ENCODE measurements at places on chromosomes 3 and 15.
A peak's percentile ranks its signal among the peaks of the same experiment; 100 is the strongest.

GRCh38 chr15:43376017-43376705 is 5.3 kb downstream of the TUBGCP4 start:
- no peak for DNase-seq

DNA sequence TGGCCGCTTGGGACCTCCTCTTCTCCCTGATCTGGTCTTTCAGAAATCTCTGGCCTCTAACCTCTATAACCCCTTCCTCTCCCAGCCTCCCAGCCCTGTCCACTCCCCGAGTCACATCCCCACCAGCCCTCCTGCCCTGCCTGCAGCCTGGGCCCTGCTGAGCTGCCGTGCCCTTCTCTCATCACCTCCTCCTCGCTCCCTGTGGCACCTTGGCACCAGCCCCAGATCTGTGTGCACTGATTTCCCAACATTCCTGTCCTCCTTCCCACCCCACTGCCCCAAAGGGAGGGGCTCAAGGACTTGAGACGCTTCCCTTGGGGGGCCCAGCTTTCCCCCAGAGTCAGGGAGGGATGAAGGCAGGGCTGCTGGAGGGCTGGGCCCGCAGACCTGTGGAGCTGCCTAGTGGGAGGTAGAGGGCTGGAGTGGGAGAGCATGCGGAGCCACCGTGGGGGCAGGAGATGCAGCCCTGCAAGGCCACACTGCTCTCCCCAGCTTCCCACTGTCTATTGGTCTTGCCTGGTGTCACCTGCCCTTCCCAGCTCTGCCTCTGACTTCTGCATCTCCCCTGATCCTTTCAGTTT is 42.7 kb downstream of the EXOG start:
- DNase-seq = no peak

DNA sequence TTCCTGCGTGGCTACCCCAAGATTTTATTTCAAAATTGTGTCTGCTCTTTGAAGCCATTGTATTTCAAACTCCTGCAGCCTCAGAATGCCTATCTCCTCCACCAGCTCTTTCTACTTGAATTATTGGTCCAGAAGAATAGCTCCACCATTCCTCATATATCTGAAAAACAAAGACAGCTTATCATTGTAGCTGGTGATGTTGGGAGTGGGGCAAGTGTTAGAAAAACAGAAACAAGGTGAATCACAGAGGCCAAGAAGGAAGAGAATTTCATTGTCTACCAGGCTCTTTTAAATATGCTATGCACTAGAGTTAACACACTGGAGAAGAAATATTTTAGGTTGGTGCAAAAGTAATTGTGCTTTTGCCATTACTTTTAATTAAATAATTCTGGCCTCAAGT is 307.9 kb upstream of the ROPN1 start:
- no peak for DNase-seq

DNA sequence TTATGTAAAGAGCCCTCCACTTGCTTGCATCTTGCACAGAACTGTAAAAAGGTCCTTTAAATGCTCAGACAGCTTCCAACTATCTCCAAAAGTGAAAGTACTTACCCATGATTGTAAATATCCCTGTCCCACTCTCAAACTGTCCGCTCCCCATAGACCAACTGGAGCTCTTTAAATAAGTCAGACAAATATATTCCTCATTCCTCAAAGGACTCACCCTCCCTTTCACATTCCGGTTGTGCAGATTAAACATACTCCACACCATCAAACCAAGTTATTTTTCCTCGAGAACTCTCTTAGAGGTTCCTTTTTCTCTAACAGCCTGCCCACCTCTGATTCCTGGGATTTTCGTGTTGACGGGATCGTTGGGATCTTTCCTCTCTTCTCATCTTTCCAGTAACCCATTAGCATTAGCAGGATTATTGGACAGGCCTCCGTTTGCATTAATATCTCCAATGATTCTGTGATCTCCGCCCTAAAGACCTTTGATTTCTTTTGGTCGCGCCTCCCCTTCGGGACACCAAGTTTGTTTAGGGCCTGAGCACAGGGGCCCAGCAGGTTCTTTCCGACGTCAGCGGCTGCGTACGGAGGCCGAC is 763 bp downstream of the GOLGB1 start:
- DNase-seq = no peak

DNA sequence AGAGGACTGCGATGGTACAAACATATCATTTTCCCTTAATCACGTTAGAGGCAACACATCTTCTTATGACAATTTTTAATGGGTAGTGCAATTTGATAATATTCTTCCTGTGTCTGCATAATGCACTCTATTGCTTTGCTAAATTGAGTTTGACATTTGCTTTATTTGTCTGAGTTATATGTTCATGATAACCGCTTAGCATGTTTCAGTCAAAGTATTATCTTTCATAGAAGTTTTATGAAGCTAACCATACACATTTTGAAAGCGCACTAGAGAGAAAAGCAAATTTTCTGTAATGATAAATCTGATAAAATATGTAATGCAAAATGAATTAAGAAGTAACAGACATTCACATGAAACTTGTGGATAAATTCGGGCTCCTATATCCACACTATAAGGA is 1276.9 kb downstream of the ZPLD1 start:
- no peak for DNase-seq

GRCh38 chr3:127762077-127762786 is 60.1 kb downstream of the MGLL start:
- DNase-seq = peak; percentile 66

- DNase-seq = no peak
Observed at GRCh38 chr3:156978481-156978961, 152.4 kb downstream of the LEKR1 start.

DNA sequence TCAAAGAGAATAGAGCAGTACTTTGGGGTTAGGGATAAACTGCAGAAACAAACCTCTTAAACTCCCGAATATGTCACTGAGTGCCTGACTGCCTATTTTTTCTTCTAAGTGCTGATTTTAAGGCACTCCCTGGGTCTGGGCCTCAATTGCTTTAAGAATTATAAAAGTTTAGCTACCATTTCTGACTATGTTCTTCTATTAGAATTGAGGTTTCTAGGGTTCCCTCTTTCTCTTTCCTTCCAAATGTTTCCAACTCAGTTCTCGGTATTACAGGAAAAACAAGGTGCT is 28.9 kb downstream of the PLS1 start:
- DNase-seq = no peak

- no peak for DNase-seq
Observed at GRCh38 chr3:95815828-95816227, 998.6 kb upstream of the EPHA6 start.

DNA sequence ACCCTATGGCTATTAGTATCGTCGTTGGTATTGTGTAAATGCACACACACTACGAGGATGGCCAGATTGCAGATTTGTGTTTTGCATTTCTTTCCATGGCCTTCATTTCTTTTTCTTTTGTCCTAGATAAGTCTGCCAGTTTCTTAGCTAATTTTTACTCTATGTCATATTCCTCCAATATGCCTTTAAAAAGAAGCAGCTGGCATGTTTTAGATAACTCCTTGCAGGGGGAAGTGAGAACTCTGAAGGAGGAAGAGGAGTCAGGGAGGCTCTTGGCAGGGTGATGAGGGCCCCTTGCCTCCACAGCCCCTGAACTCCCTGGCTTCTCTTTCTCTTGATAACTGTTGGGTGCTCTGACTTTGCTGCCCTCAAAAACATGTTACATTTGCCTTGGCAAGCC is 244.0 kb downstream of the GABRG3 start:
- DNase-seq = no peak

- DNase-seq = no peak
Observed at GRCh38 chr15:96245252-96245651, 85.2 kb upstream of the NR2F2 start.

DNA sequence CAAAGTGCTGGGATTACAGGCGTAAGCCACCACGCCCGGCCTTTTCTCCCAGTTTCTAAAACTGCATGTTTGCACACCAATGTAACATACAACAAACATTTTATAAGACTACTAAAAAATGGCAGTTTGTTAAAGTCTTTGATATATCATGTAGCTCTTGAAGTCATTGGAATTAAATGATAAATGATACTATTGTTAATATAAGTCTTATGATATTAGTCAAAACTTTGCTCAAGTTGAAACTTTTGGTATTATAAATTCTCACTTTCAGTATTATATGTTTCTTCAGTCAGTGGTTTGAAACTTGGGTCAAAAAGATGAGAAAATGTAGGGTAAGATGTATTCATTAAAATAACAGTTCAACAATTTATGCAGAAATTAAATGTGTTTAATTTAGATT is 117.6 kb upstream of the TBL1XR1 start:
- no peak for DNase-seq

- DNase-seq = peak; percentile 91
Observed at GRCh38 chr15:59002418-59002859, 15.0 kb downstream of the RNF111 start.

- no peak for DNase-seq
Observed at GRCh38 chr3:184970186-184970585, 158.2 kb downstream of the VPS8 start.

DNA sequence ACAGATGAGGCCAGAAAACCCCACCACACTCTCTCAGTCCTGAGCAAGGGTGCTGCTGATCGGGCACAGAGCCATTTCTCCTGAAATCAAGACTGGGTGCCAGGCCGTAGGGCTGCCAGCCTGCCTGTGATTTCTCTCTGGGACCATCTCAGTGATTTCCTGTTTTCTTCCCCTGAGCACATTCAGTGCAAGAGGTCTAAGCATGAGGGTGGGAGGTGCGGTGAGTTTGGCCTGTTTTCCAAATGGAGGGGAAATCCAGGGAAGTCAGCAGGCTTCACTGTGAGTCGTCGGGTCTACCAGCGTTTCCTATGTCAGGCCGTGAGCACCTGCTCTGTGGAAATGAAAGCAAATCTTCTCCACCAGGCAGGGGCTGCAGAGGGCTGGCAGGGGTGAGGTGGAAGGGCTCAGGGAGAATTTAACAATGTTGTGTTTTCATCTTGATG is 82.3 kb downstream of the ST6GAL1 start:
- DNase-seq = no peak

DNA sequence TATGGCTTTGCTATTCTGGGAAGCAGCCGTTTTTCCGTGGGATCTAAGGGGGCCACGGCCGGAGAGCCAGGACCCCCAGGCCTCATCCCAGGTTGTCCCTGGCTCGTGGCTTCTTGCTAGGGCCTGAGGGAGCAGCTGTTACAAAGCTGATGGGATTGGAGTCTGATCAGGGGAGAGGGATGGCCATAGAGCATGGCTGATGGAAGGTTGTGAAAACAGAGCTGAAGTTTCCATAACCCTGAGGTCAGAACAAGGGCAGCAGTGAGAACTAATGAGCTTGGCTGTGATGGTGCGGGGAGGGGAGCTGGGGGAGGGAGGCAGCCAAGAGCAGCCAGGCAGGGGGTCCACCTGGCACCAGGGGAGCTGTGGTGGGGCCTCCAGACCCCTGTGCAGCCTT is 63.0 kb downstream of the LINGO1 start:
- no peak for DNase-seq

DNA sequence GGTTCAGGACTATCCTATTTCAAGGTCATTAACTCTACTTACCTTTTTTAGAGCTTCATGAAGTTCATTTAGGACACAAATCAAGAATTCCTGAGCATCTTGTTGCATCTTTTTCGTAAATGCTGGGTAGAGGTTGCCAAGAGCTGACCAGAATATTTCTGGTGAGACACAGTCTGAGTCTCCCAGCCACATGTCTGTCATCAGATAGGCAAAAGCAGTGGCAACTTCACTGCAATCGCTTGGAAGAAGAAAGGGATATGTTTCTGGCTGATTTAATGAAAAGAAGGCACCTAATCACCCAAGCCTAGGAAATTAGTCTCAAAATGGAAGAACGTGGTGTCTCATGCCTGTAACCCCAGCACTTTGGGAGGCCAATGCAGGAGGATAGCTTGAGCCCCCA is 2.9 kb downstream of the USP50 start:
- no peak for DNase-seq

DNA sequence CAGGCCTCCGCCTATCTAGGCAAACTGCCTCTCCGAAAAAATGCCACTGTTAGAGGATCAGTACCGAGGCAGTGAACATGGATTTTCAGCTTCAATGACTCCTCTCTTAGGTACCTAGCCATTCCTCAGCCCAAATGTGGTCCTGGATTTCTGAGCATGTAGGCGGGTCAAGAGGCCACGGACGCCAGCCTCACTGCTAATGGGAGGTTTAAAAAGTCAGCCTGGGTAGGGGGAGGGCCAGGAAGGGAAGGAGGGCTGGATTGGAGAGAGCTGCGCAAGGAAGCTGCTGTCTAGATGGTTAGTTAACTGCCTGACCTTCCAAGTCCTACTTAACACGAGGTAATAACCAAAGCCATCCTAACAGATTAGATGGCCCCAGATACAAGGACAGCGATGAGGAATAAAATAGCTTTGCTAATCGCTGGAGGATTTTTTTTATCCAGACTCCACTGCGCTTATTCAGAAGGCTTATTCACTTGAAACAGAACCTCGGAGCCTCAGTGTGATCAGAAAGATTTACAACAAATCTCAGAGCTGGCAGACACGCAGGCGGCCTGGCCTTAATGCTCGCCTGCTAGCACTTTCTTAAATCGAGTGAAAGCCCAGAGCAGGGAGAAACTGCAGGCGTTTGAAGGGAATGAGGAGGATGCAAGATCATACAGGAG is 34.3 kb downstream of the TLE3 start:
- no peak for DNase-seq

- no peak for DNase-seq
Observed at GRCh38 chr15:98138910-98139309, 178.4 kb downstream of the ARRDC4 start.

GRCh38 chr3:13220991-13221390 is 147.8 kb upstream of the IQSEC1 start:
- DNase-seq = no peak

All from GF-D8 (cell line).